CMK (cell line): ENCODE measurements at places on chromosomes 2 and 18.

- DNase-seq, result no peak
Observed at GRCh38 chr2:227117852-227118251, 46.2 kb downstream of the COL4A4 start.

GRCh38 chr2:240390091-240391073 is 45.1 kb upstream of the GPC1 start:
- no peak for DNase-seq

- no peak for DNase-seq
Observed at GRCh38 chr2:17303054-17303453, 215.2 kb downstream of the RAD51AP2 start.

- DNase-seq, result no peak
Observed at GRCh38 chr2:233164128-233164635, 87.3 kb upstream of the ATG16L1 start.

- no peak for DNase-seq
Observed at GRCh38 chr2:234414596-234414995, 82.3 kb downstream of the ARL4C start.

DNA sequence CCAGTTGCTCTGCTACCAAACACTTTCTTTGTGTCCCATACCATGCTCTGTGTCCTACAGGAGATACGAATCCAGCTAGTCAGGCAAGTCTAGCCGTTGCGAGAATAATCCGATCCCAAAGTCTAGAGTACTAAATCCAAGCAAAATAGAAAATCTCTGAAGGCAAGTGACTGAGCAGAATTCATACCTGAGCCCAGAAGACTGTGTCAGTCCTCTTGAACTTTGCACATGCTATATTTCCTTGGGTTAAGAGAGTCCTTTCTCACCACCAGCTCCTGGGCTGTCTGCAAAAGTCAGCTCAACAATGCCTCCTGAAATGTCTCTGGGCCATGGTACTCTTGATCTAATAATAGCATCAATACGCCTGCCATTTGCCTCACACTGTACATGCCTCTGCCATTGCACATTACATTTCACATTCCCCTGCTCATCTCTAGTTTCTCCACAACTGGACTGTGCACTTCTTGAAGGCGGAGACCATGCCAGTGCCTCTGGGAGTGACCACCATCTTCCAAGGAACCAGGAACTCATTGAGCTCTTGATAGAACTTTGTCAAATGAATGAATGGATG is 265.8 kb upstream of the ID2 start:
- no peak for DNase-seq
